ENCODE measurements at places on chromosomes 7 and 10.

GRCh38 chr7:156943091-156944041 lies 6.1 kb upstream of the NOM1 start:
- no peak for DNase-seq

GRCh38 chr10:52258799-52259425 lies 55.2 kb upstream of the DKK1 start:
- DNase-seq, result no peak

- no peak for DNase-seq
Measured at GRCh38 chr7:69803699-69804516, 205.6 kb downstream of the AUTS2 start.

DNA sequence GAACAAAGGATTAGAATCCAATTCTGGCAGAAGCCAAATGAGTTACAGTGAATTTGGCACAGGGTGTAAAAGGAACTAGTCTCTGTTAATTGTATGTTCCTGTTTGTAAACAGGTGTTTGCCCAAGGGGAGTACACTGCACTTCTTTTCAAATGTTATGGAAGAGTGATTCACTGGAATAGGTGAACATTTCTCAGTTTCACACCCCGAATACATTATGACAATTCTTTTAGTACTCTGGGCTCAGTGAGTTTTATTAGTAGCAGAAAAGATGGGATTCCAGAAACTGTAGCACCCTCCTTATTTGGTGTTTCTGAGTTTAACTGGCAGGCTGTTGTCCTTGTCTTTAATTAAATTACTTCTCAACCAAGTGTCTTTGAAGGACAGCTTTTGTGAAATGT lies 329.2 kb downstream of the BBS9 start:
- DNase-seq, result no peak

- DNase-seq, result no peak
Measured at GRCh38 chr7:32108651-32109050, 38.4 kb upstream of the PDE1C start.

- DNase-seq, result no peak
Measured at GRCh38 chr10:52523696-52524095, 209.6 kb downstream of the DKK1 start.

All from SK-N-MC (cell line).